Esophagus squamous epithelium (tissue), 5 donors: ENCODE measurements at places on chromosomes 11 and 22. TPM values are rescaled to one million over a fixed set of nuclear protein-coding genes. Genes with fewer than 3 reads are reported as not detected.

Gene OR6A2
- not detected for total RNA-seq

Gene PHLDA2
- total RNA-seq = 34.2 TPM

Gene PKNOX2
- 1.1 TPM for total RNA-seq

Gene RFPL2
- total RNA-seq = not detected

Gene AASDHPPT
- total RNA-seq = 37.0 TPM

Gene MMP27
- total RNA-seq = not detected

Gene SLC25A18
- total RNA-seq = not detected

Gene LRRC74B
- 0.04 TPM for total RNA-seq

Gene GAS2
- 2.3 TPM for total RNA-seq

Gene SAA2
- total RNA-seq = 12.9 TPM

Gene GVQW3
- total RNA-seq = 0.31 TPM

Gene PATE2
- not detected for total RNA-seq

Gene SLC37A2
- 31.5 TPM for total RNA-seq

Gene MAJIN
- total RNA-seq = not detected

Gene TUG1
- total RNA-seq = 27.9 TPM

Gene PAX6
- not detected for total RNA-seq

Gene GLYATL2
- 0.38 TPM for total RNA-seq

Gene GRK2
- total RNA-seq = 93.2 TPM

Gene DKK3
- total RNA-seq = 112 TPM

Gene SOX6
- 16.0 TPM for total RNA-seq
